ENCODE measurements at places on chromosomes 2 and 18.

DNA sequence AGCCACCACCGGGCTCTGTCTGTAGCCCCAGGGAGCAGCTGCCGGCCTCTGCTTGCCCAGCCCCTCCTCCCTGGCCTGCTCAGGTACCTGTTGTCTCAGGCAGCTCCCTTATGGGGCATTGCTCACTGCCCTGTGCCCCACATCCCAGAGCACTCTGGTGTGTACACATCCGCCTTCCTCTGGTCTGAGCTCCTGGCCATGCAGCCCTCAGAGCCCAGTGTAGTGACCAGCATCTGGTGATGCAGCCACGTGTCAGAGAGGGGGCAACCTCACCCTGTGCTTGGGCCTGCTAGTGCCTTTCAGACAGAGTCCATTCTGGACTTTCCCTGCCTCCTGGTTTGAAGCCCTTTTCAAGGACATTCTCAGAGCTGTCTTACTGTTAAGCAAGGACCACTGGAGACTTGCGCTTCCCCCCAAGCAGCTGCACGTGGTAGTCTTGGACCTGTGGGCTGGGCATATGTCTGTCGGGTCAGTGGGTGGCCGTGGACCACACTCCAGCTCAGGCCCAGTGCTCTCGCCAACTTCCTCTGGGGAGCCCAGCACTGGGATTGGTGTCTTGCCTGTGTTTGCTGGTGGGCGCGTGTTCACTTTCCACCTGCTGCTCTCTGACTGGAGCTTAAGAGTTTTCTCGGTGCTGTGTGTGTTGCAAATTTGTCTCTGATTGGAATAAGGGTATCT is 30.7 kb downstream of the DGKD start:
- DNase-seq = no peak

- DNase-seq = peak; percentile 94
These were observed 29.3 kb downstream of the FEZ2 start for GRCh38 chr2:36568516-36569246.

- no peak for DNase-seq
These were observed 776.8 kb upstream of the SOX11 start for GRCh38 chr2:4915357-4915756.

DNA sequence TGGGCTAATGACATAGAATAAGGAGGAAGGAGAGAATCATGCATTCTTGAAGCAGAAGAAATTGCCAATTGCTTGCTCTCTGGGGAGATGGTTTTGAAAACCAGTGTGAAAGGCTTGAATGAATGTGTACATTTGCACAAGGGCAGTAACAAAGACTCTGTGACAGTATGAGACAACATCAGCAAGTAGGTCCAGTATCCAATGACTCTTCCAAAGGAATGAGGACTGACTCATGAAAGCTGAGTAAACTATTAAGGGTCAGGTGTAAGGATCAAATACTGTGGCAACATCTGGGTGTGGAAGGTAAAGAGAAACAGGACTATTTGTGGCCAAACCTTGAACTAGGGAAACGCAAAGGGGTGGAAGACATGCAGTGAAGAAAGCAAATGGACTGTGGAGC is 886.0 kb upstream of the CHAC2 start:
- DNase-seq = no peak

- DNase-seq = no peak
These were observed 69.6 kb downstream of the HPCAL1 start for GRCh38 chr2:10372203-10372861.

DNA sequence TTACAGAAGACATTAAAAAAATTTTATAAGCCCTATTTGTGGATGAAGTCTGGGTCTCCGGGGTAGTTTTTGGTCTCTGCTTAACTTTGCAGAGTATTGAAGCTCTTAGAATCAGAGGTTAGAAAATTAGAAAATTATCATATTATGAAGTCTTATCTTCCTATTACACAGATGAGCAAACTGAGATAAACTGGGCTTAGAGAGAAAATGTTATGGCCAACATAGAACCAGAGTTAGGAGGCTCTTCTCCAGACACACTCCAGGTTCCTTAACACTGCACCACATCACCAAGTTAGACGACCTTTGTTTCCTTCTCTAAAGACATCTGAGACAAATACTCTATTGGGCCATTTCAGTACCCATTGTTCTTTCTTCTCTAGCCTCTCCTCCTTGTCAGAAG is 36.7 kb upstream of the NEB start:
- DNase-seq = no peak

- DNase-seq = no peak
These were observed 74.7 kb downstream of the CD28 start for GRCh38 chr2:203781151-203781550.

DNA sequence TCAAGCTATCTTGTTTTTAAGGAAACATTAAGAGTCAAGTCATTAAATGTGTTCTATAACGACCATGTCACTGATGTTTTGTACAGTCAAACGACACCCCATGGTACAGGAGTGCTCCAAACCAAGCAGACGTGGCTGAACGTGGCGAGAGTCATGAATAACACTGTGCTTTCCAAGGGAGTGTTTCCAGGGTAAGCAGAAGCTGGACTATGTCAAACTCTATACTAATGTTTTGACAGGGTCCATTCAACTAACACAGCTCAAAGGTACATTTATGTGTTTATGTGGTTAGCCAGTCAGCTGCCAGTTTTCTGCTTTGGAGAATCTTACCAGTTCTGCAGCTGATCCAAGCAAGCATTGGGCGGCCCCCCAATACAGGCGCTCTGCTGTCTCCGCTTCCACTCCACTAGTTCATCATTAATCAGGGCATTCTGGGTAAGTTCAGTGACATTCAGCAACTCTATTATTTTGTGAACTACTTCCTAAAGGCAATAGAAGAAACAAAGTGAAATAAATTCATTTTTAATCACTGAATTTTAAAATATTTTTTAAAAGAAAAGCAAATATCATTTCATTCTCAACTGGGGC is 16.4 kb downstream of the STAT1 start:
- DNase-seq = no peak

DNA sequence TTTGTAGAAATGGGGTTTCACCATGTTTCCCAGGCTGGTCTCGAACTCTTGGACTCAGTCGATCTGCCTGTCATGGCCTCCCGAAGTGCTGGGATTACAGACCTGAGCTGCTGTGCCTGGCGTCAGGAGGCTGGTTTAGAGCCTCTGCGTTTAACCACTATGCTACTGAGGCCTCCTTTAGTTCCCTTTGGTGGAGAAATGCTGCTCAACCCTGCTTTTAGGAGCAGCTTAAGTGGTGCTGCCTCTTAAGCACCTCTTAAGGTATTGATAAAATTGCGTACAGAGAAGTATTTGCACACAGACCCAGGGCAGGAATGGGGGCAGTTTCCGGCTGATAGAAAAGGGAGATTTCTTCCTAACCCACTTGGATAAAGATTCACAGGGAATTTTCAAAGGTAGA is 8.0 kb downstream of the CD8A start:
- no peak for DNase-seq

- no peak for DNase-seq
These were observed 110.9 kb upstream of the PNPT1 start for GRCh38 chr2:55804535-55804934.

- no peak for DNase-seq
These were observed 43.0 kb downstream of the EMILIN2 start for GRCh38 chr18:2889761-2890192.

- DNase-seq = no peak
These were observed 71.1 kb downstream of the ANKRD44 start for GRCh38 chr2:197239434-197239833.

- no peak for DNase-seq
These were observed 120.4 kb upstream of the MSH6 start for GRCh38 chr2:47662552-47662951.

DNA sequence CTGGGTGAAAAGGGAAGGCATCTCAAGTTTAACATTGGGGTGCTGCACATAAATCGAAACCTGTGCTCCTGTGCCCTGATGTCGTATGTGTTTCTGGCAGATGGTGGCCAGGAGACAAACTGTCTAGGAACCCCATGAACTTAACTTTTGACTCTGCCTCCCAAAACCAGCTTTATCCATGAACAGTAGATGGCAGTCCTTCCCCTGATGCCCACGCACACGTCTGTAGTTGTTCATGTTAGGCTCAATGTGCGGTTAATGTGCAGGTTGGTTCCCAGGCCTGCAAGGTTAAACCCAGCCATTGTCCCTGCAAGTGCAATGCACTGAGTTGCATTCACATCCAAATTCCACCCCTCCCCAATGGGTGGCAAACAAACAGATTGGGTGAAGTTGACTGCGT is 44.1 kb upstream of the SIX3 start:
- no peak for DNase-seq

- no peak for DNase-seq
These were observed 41.7 kb downstream of the RAMP1 start for GRCh38 chr2:237900891-237901831.

DNA sequence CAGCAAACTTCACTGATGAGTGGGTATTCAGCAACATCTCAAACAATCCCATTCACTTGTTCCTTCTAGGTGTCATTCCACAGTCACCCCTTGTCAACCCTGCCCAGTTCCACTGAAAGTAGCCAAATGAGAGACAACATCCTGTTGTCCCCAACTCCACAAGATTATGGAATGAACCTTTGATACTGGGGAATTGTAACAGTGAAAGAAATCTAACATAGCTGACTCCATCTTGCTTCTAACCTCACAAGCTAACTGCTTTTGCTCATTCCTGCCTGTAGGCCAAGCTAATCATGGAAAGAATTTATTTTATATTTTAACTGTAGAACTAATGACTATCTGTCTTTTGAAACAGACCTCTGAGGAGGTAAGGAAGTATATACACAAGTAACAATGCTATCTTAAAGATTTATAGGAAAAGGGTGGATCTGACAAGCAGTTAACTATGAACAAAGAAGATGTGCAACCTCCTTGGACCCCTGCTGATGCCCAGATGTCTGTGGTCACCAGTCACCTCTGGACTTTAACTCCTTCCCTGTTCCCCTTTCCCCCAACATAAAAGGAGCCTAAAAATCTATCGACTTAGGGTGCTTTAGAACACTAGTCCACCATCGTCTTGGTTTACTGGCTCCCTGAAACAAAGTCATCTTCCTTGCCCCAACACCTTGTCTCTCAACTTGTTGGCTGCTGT is 6.9 kb upstream of the ANXA4 start:
- DNase-seq = no peak

DNA sequence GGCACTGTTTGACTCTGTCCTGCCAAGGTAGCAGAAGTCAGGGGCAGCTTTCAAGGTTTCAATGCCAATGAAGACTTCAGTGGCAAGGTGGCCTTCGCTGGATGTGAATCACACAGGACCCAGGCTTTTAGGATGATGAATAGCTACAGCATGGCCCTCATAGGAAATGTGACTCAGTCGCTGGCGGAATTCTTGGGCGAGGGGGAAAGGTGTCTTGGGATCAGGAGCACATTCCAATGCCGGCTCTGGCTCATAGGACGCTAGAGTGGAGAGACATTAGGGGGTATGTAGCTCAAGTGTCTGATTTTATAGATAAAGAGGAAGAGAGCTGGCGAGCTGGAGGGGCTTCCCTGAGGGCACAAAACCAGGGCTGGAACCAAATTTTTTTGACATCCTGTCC is 68.6 kb downstream of the SMIM21 start:
- no peak for DNase-seq

DNA sequence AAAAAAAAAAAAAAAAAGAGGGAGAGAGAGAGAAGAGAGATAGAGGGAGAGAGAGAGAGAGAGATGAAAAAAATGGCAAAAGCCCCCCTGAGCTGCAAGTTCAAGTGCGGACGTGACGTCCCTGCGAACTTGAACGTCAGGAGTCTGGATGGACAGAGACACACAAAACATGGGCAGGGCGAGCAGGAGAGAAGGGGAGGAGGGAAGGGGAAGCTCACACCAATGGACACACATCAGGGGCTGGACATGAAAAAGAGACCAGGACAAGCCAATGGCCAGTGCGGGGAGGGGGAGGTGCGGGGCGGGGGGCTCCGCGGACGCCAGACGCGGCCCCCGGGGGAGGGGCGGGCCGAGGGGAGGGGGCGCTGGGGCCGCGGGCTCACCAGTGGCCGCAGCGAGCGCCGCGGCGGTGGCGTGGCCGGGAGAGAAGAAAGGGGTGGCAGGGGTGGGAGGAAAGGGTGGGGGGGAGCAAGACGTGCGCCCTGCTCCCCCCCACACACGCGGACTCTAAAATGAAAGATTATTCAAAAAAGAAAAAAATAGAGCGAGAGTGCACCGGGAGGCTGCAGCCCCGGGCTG is at the start of gene BCL11A:
BCL11A (minus strand) TSS at position 160 of the 579 bp plus-strand sequence. CDS start 384 bp downstream, outside the sequence.
- DNase-seq = peak; percentile 78

- DNase-seq = no peak
These were observed 140.7 kb downstream of the LDLRAD4 start for GRCh38 chr18:13359210-13359609.

DNA sequence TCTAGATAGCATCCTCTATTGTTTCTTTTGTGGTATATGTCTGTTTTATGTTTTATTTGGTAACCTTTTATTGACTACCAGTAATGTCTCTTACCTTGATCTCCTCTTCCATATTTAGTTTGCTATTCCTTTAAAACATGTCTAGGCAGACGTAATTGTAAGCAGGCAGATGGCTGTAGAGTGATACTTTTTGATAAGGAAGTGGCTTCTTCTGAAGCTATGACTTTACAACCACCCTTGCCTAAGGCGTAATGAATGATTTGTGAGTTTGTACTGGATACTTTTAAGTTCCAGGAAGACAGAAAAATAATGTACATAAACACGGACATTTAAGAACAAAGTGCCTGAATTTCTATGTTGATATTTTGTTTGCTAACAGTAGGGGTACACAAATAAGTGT is 85.6 kb downstream of the ZNF804A start:
- DNase-seq = no peak

DNA sequence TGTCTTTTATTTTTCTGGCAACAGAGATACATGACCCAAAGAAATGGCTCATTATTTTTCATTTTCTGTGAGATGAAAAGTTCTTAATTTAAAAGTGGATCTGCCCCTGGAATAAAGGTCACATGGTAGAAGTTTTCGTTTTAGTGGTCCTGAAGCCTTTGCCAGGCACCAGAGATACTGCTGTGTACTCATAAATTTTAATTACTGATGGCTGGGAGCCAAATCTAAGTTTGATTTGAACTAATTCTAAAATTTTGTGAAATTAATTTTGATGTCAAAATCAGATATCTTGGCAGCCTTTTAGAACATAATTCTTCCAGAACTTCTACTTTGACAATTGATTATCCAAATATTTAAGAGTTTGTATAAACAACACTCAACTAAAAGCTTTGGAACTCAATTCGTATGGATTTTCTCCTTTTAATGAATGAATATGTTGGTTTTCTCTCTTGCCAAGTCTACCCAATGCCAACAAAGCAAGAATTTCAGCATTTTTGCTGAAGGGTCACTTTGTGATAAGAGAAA is 128.5 kb upstream of the SP5 start:
- no peak for DNase-seq

DNA sequence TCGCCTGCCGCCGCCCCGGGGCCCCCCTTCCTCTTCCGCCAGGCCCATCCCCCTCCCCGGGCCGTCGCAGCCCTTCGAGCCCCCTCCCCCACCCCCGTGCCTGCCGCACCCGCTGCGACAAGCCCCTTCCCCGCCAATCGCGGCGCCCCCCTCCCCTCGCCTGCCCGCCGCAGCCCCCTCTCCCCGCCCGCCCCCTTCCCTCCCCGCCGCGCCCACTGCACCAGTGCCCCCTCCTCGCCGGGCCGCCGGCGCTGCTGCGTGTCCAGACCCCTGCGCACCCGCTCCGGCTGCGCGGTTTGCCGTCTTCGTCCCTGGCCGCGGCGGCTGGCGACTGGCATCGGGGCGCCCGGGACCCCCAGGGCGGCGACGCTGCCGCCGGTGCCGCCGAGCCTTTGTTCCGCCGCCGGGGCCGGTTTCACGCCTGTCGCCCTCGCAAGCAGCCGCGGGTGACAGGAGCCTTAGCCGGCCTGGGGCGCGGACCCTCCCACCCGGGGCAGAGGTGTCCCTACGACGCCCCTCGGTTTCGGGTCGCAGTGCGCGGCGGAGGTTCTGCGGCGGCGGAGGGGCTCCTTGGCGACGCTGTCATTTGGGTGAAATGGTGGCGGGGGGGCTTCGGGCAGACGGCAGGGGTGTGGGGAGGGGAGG is 18.1 kb downstream of the GPC1 start:
- DNase-seq = no peak
